ENCODE measurements at places on chromosomes 11 and 22.

DNA sequence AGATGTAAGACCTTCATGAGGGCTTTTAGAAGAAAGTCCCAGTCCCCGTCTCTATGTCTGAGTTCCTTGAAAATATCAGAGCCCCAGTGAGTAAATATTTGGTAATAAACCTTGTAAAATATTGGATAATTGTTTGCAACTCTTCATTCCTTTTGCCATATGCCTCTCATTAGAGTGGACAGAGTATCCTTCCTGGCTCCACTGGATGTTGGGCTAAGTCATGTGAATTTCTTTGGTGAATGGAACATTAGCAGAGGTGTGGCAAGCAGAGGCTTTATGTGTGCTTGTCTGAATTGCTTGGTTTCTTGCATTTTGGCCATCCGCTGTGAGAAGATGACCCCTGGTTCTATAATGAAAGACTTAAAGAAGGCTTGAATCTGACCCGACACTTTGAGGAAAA lies 490.3 kb downstream of the METTL15 start:
- DNase-seq: no peak

GRCh38 chr11:62553080-62553838 lies 6.7 kb upstream of the AHNAK start:
- DNase-seq: no peak

GRCh38 chr11:119634301-119634700 lies 94.7 kb downstream of the NECTIN1 start:
- DNase-seq: no peak

DNA sequence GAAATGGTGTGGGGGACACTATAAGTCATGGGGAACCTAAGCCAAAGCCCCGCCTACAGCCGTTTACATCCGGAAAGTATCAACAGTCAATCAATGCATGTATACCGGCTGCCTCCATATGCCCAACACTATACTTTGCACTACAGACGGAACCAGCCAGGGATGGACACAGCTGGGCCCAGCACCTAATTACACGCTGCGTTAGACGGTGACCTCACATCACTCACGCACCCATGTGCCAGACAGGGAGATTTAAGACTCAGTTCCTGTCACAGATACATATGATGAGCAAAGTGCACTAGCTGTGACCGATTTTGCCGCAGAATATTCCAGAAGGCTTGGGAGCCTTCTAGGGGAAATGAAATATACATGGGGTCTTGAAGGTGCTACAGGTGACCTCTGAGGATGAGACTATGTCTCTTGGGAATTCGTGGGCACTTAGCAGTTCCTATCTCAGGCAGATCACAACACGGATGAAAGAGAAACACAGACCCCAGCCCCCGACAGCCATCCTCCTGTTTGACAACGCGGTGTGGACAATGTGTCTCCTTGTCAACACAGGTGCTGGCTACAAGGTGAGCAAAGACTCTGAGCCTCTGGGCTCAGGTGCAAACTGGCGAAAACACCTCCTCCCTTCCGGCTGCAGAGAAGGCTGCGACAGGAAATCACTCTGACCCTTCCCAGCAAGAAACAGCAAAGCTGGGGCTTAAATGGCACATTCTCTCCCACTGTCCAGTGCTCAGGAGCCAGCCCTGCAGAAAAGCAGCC lies 8.0 kb downstream of the AHNAK start:
- DNase-seq: no peak

GRCh38 chr22:17130199-17130598 lies 9.0 kb upstream of the TMEM121B start:
- DNase-seq: no peak

Measured in activated CD8-positive, alpha-beta memory T cell treated with anti-CD3 and anti-CD28 coated beads for 1 hour (primary cell).